A673 (cell line): ENCODE measurements at places on chromosomes 7 and 10. TPM values are rescaled to one million over a fixed set of nuclear protein-coding genes. Genes with fewer than 3 reads are reported as not detected.
A peak's percentile ranks its signal among the peaks of the same experiment; 100 is the strongest.

- DNase-seq, result no peak
These were observed 1.6 kb upstream of the PRF1 start for GRCh38 chr10:70604106-70604505.

DNA sequence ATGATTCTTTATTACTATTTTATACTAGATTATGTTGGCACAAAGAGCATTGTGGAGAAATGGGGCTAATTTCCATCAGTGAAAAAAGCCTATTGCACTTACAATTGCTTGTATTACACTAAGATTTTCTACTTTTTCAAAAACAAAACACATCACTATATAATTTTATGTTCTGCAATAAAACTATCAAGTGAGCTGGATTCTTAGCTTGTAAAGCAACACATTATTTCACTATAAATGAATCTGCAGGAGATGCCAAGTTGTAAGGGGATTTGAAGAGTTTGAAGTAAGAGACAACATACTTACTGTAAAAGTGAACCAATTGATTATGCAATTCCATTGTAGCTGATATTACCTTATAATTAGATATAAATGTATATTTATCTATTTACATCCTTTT, 333.3 kb upstream of the SEMA3D start:
- DNase-seq, result no peak

DNA sequence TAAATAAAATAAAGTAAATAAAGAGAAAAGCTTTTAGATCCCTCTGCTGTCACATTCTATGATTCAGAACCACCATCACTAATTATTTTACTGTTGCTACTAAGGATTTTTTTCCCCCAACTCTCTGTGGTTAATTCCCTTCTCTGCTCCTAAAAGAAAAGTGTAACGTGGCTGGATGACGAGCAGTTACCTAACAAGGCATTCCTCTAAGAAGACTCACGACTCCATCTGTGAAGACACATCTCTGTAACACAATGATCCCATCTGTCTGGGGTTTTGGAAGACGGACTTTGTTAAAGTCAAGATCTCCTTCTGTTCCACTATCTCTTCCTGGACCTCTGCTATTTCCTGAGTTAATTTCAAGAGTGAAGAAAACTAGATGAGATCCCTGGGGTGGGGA, 179.9 kb downstream of the SFMBT2 start:
- no peak for DNase-seq

GRCh38 chr7:95095259-95095965, 188.0 kb downstream of the PPP1R9A start:
- peak; percentile 5 for DNase-seq

GRCh38 chr10:29681676-29682448, 47.1 kb upstream of the SVIL start:
- no peak for DNase-seq

DNA sequence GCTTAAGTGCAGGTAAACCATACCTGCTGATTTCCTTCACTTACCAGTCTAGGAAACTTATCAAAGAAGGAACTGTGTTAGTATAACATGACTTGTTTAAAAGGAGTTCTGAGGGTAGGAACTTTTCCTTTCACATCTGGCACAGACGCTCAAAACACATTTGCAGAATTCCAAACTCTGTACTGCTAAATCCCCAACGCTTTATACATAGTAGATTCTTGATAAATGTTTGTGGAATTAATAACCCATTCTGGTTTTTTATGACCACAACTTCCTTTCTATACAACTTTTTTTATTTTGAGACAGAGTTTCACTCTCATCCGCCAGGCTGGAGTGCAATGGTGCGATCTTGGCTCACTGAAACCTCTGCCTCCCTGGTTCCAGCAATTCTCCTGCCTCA, 7.7 kb upstream of the TRUB1 start:
- no peak for DNase-seq

- no peak for DNase-seq
These were observed 161.6 kb downstream of the ITGA8 start for GRCh38 chr10:15558136-15558535.

Gene ZNF804B
- total RNA-seq, result not detected in 2 replicates

Gene LIPJ
- total RNA-seq, result 0.11 TPM in 1 of 2 replicates, not detected in the other

Gene GTPBP10
- 32.9 and 34.7 TPM in 2 replicates for total RNA-seq

DNA sequence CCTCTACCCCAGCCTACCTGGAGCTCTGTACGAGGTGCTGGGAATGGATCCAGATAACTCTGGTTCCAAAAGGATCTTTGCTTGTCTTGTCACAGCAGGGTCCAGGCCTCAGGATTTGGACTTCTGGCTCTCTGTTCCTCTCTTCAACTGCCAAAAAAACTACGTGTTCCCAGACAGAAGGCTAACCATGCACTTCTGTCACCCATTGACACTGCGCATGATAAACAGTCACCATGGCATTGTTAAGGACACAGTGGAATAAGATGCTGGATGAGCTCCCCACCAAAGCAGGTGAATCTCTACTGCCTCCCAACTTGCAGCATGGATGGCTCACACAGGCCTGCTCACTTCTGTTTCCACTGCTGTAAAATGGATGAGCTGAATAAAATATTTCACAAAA, 637.9 kb downstream of the TNS3 start:
- no peak for DNase-seq

Gene POM121
- 54.6 and 56.6 TPM in 2 replicates for total RNA-seq

DNA sequence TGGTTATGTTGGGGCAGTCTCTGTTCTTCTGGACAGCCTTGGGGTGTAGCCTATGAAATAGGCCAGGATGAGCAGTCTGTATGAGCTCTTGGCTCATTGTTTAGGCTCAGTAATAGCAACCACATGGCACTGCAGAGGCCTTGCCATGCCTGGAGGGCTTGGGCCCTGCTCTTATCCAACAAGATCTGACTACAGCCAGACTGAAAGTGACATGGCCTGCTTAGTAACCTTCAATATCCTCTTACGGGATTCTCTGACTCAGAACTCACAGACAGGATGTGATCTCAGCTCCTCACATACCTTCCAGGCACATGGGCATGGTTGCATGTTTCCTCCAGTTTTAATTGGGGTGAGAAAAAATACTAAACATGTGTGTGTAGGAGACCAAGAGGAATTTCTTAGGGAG, 289.3 kb downstream of the PTEN start:
- peak; percentile 28 for DNase-seq

DNA sequence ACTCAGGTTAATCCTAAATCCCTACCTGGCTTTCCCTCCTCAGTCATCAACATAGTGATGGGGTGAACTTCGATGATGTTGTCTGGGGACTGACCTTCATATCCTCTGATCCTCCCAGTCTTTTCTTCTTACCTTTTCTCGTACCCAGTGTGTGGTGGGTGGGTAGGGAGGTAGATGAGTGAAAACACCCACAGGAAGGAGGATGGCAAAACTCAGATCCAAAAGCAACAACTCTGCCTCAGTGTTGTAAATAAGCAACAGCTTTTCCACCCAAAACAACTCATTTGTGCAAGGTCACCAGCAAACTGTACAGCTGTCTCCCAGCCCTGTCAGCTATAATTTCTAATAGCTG, 38.6 kb downstream of the VOPP1 start:
- no peak for DNase-seq

- no peak for DNase-seq
These were observed 202.6 kb upstream of the RNF32 start for GRCh38 chr7:156438011-156438410.

DNA sequence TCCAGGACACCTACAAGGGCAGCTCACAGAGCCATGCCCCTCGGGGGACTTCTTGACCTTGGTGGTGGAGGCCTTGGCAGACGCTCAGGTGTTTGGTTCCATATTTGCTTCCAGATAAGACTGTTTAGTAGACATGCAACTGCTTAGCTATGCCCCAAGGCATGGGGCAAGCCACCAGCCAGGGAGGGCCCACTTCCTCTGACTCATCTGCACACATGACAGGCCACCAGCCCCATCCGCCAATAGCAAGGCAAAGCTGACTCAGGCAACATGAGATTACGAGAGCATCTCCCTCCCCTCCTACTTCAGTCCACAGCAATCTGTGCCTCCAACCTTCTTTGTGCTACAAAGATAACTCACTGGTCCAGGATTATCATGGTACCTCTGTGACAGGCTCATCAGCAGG, 54.9 kb downstream of the KCNMA1 start:
- DNase-seq, result peak; percentile 11

DNA sequence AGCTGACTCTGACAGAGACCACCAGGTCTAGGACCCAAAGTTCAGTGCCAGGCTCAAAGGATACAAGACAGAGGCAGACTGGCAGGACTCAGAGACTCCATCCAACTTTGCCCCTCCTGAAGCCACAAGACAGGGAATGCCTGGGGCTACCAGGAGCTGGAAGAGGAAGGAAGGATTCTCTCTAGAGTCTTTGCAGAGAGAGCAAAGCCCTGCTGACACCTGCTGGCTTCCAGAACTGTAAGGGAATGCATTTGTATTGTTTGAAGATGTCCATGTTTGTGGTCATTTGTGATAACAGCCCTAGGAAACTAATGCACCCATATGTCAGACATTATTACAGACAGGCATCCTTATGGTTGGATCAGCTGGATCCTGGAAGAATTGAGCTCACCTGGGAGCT, 132.3 kb upstream of the C7orf33 start:
- DNase-seq, result no peak

DNA sequence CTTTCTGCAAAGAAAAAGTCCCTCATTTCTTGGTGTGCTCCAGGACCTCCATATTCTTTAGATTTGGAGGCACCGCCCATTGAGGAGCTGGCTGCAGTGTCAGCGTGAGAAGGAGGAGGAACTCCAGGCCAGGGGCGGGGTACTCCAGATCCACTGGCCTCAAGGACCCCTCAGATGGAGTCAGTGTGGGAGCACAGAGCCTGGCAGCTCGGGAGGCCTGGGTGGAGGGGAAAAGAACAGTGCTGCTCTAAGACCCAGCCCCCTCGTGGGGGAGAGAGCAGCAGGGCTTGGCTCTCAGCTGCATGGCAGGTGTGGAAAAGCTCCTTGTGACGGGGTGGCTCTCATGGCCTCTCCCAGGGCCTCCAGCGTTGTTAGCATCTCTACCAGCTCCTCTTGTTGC, 70.5 kb downstream of the ITGB1 start:
- no peak for DNase-seq

DNA sequence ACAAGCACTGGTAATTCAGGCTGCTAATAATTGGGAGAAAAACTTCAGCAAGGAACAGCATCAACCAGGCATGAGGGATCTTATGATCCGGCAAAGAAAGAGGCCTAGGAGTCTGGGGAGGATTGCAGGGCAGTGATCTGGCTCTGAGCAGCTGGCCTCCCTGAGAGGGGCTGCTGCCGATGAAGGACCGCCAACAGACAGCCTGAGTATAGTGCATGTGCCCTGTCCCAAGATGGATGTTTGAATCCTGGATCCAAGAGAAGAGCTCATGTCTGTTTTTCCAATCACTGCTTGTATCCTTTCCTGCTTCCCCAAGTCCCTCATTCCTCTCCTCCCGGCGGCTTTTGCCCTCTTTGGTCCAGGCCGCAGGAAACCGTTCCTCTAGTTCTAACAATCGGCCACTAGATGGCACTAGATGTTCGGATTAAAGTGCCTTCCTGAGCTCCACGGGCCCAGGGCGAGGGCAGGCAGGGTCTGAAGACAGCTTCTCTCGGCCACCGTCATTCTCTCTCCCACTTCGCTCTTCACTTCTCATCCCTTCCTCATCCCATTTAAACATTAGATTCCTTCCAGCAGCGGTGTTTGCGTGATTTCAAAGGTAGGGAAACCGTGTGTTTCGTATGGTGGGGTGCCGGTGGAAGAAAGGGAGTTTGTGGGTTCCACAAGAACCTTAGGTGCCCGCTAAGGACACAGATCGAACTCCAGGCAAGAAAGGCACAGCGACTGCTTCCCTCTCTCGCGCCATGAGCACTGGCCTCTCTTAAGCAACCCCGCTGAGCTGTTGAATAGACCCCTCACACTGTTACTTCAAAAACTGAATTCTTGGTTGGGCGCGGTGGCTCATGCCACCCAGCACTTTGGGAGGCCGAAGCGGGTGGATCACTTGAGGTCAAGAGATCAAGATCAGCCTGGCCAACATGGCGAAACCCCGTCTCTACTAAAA, 82.4 kb downstream of the ADCYAP1R1 start:
- DNase-seq, result peak; percentile 91

Gene GATA3
- total RNA-seq, result 3.0 and 3.1 TPM in 2 replicates

Gene PPP1R3C
- 2.1 and 2.7 TPM in 2 replicates for total RNA-seq

- DNase-seq, result no peak
These were observed 74.4 kb downstream of the TPK1 start for GRCh38 chr7:144761493-144761892.

DNA sequence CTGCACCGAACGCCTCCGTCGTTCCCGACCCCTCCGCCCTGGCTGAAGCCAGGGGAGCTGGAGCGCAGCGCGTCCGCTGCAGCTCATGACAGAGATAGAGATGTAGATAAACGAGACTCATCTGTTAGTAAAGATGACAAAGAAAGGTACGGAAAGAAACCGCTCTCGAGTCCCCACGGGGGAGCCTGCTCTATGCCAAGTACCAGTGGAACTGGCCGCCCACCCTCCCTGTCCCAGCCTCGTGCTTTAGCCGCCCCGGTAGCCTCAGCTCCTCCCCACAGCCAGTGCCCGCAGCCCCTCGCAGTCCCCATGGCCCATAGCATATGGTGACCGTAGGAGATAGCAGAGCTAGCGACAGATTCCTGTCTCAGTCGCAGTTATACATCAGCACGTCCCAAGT, 344.7 kb upstream of the GALNT17 start:
- no peak for DNase-seq

GRCh38 chr7:43480581-43480980, 102.3 kb upstream of the STK17A start:
- no peak for DNase-seq

DNA sequence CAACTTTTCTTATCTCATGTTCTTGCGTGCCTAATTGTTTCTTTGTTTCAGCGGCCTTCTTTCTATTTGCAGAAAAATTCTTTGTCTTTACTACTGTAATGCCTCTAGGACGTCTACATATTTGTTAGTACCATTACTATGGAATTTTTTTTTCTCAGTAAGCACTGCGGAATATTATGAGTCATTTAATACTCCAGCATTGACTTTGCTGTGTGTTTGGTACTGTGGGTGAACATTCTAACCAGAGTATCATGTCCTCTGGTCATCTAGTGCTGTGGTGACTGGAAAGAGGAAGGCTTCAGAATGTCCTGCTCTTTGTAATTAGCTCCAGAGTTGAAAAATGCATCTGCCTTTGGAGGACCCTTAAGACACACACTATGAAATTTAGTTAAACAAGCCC, 58.5 kb upstream of the FERD3L start:
- no peak for DNase-seq

DNA sequence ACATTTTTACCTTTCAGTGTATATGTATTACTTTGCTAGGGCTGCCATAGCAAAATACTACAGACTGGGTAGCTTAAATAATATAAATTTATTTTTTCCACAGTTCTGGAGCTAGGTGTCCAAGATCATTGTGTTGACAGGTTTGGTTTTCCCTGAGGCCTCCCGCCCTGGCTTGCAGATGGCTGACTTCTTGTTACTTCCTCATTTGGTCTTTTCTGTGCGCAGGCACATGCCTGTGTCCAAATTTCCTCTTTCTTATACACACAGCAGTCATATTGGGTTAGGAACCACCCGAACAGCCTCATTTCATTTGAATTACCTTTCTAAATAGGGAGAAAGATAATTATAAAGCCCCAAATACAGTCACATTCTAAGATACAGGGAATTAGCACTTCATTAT, 521.6 kb upstream of the SORCS1 start:
- DNase-seq, result no peak

- DNase-seq, result no peak
These were observed 41.3 kb downstream of the PDLIM1 start for GRCh38 chr10:95249467-95249866.
